ENCODE measurements at places on chromosomes 6 and 20.
A peak's percentile ranks its signal among the peaks of the same experiment; 100 is the strongest.

DNA sequence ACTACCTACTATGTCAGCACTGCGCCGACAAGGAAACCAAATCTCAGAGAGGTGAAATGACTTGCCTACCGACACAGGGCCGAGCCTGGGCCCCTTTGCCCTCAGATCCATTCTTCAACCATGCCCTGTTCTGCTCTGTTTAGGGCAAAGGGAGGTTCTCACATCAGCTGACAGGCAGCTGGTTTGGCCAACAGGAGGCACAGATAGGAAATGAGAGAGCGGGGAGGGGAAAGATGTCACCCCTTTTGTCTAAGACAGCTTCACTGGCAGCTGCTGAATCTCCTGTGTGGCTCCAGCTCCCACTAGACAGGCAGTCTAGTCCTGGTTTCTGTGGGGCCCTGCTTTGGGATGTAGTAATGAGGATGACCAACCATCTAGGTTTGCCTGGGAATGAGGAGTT is 158.7 kb downstream of the TMEM200A start:
- no peak for DNase-seq

DNA sequence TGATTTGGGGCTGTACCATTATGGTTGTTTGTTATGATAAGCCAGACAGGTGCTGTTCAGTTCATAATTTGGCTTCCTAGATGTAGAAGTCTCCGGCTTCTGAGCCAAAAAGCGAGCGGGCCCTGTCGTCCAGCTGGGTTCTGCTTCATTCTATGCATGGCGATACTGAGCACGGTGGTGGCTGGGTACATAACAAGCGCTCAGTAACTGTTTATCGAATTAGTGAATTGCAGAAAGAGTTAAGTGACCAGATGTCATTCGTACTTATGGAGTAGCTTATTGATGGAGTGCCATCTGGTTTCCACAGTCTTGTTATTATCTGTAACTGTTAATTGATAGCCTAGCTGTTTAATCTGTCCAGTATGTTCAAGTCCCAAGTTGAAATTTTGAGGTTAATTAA is 85.0 kb downstream of the DTD1 start:
- no peak for DNase-seq

- peak; percentile 83 for DNase-seq
Measured at GRCh38 chr6:30626484-30627366, at the start of gene ATAT1. Gene ATAT1 (plus strand): TSS chr6:30626874.

- DNase-seq = no peak
Measured at GRCh38 chr6:44332585-44332984, 9.9 kb upstream of the SPATS1 start.

GRCh38 chr20:34772437-34772836 is 53.0 kb downstream of the NCOA6 start:
- no peak for DNase-seq

- no peak for DNase-seq
Measured at GRCh38 chr6:112008482-112008881, 45.4 kb upstream of the CCN6 start.

DNA sequence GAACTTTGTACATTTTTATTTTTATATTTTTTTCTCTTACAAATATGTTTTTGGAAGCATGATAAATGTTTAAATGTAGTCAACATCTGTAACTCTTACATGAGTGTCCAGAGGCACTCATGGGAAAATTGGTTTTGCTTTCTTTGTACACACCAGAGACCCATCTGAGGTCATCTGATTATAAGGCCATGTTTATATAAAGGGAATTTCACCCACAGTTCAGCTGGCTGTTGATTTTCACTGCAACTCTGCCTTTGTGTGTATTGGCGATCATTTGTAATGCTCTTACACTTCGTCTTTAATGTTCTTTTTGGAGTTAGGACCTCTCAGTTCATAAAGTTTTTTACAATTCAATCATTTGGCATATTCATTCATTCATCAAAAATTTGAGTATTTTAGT is 28.1 kb downstream of the RIOK1 start:
- no peak for DNase-seq

GRCh38 chr6:79277109-79277508 is 42.6 kb upstream of the HMGN3 start:
- DNase-seq = no peak

- no peak for DNase-seq
Measured at GRCh38 chr6:98574984-98575383, 259.4 kb upstream of the POU3F2 start.

GRCh38 chr6:100948381-100949133 is 67.4 kb upstream of the ASCC3 start:
- DNase-seq = no peak
